GM19239 (cell line): ENCODE measurements at places on chromosomes 12 and 14.

- DNase-seq, result no peak
Measured at GRCh38 chr12:81502912-81503695, 256.0 kb downstream of the PPFIA2 start.

DNA sequence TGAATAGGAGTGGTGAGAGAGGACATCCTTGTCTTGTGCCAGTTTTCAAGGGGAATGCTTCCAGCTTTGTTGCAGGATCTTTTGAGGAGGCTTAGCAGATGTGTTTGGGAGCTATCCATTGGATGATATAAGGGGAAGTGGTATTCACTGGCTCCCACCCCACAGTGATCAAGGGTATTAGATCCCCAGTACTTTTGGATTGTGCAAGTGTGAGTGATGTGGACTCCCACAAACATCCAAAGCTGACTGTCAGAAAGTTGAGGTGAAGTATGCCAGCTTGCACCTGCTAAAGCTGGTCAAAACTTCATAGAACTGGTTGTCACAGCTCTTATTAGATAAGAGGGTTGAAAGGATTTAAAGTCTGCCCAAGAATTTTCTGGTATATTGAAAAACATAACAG lies 110.1 kb upstream of the BTG1 start:
- DNase-seq, result no peak

GRCh38 chr12:57609781-57610553 lies 1.3 kb upstream of the ARHGEF25 start:
- DNase-seq, result no peak

- DNase-seq, result peak; percentile 48
Measured at GRCh38 chr12:27940756-27941402, 31.7 kb downstream of the PTHLH start.

DNA sequence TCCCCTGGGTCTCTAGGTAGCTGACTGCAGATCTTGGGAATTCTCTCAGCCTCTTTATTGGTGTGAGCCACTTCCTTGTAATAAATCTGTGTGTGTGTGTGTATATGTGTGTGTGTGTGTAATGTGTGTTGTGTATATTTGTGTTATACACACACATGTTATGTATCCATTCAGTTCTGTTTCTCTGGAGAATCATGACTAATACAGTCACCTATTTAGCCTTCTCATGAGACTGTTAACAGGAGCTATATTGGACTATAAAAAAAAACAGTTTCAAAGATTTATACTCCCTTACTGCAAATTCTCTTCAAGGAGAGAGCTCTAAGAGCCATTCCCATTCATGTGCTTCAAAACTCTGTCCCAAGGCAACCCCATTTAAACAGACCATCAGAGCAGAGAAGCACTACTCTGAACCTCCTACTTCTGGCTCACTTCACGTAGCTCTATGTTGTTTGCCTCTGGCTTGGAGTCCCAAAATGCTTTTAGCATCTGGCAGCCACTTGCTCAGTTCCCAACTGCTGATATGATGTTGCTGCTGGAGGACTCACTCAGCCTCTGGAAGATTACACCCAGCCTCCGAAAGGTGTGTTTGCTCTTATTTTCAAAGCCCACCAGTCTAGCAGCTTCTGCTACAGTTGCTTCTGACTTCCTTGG lies 48.7 kb upstream of the KITLG start:
- DNase-seq, result no peak

GRCh38 chr12:76914102-76914859 lies 35.5 kb upstream of the CSRP2 start:
- DNase-seq, result no peak

GRCh38 chr12:1634590-1635191 lies 5.7 kb downstream of the WNT5B start:
- peak; percentile 79 for DNase-seq

DNA sequence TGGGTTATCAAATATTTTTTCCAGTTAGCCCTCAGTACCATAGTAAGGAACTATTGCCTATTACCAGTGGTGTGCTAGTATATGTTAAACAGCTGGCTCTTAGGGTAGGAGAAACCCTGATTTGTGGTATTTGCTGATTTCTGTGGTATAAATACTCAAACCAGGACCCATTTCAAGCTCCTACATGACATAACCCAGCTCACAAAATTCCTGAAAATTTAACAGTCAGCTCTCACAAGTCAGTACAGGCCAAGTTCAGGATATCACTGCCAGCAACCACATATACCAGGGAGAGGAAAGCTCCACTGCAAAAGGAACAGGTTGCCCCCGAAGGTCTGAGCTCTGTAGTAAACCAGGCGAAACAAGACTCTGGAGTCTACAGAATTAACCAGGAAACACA lies 315.3 kb downstream of the NOVA1 start:
- DNase-seq, result no peak

DNA sequence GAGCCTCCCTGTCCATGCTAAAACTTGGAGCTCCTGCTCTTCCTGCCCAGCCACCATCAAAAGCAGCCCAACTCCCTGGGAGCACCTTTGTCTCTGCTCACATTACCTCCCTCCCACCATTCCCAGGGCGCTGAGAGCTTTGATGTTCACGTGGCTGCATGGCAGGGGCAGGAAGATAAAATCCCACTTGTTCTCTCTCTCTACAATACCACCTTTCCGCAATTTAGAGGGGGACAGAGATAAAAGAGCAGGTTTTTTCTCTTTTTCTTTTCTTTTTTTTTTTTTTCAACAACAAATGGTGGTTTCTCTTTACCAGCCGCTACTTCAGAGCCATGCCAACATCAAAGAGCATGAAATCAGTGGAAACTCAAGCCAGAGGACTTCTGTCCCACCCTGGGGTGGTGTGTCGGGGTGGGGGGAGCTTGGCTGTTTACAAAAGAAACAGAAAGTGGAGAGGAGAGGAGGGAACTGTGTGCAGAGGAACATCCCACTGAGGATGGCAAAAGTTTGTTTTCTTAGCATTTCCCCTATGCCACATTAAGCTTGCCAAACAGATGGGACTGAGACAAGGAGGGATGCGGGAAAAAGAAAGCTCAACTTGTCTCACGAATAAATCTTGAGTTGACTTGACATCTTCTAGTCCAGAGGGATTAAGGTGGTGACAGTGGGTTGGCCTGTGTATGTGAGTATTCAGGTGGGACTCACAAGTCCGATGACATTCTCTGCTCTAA lies 103.7 kb upstream of the NUDT4 start:
- DNase-seq, result no peak

GRCh38 chr12:62657363-62657632 lies 190.7 kb downstream of the MON2 start:
- DNase-seq, result no peak

- no peak for DNase-seq
Measured at GRCh38 chr12:93361151-93361919, 16.4 kb upstream of the NUDT4 start.

DNA sequence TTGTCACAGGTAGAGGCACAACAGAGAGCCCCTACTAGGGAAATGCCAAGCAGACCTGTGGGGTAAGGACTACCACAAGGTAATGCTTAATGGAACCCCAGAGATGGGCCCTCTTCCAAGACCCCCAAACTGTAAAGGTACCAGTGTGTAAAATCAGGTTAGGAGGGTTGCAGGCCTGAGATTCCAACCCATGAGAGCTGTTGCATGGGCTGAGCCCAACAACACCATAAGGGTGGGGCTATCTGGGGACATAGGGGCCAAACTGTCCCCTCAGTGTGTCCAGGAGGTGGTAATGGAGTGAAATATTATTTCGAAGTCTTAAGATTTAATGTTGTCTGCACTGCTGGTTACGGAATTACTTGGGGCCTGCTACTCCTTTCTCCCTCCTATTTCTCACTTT lies 620.2 kb downstream of the ETNK1 start:
- DNase-seq, result no peak

DNA sequence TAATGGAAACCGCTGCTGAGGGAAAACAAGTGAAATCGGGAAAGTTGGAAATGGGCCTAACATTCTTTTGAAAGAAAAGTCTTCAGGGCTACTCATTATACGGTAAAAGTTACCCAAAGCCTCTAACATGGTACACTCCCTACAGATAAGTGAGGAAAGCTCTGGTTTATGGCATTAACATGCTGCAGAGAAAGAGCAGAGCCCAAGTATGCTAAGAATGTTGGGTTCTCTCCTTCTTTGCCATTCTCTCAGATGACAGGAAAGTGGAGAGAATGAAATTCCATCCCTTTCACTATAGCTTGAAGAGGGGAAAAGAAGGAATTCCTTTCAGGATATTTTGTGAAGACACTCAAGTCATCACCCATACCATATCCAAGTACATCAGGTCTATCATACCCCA lies 348.0 kb downstream of the SEC23A start:
- no peak for DNase-seq

GRCh38 chr12:29346769-29347421 lies 34.1 kb downstream of the ERGIC2 start:
- DNase-seq, result no peak

DNA sequence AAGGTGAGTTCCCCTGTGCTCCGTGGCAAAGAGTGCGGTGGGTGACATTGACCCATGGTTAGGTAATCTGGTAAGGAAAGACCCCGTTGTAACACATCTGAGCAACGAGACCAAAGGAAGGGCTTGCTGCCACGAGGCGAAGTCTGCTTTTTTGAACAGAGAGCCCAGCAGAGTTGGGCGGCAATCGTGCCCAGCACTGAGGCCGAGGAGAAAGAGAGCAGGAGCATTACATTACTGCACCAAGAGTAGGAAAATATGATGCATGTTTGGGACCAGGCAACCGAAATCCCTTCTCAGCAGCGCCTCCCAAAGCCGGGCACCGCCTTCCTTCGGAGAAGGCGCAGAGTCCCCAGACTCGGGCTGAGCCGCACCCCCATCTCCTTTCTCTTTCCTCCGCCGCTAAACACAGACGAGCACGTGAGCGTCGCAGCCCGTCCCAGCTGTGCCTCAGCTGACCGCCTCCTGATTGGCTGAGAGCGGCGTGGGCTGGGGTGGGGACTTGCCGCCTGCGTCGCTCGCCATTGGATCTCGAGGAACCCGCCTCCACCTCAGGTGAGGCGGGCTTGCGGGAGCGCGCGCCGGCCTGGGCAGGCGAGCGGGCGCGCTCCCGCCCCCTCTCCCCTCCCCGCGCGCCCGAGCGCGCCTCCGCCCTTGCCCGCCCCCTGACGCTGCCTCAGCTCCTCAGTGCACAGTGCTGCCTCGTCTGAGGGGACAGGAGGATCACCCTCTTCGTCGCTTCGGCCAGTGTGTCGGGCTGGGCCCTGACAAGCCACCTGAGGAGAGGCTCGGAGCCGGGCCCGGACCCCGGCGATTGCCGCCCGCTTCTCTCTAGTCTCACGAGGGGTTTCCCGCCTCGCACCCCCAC lies at the start of gene HIF1A:
TSS of gene HIF1A (plus strand) at position 684 of the 865 bp plus-strand sequence. CDS start 292 bp downstream, outside the sequence.
- DNase-seq, result peak; percentile 82

- no peak for DNase-seq
Measured at GRCh38 chr12:11824736-11825135, 175.3 kb downstream of the ETV6 start.

GRCh38 chr12:83074358-83074894 lies 387.7 kb downstream of the TMTC2 start:
- DNase-seq, result no peak

- DNase-seq, result no peak
Measured at GRCh38 chr14:24370748-24371147, 2.8 kb downstream of the NFATC4 start.

DNA sequence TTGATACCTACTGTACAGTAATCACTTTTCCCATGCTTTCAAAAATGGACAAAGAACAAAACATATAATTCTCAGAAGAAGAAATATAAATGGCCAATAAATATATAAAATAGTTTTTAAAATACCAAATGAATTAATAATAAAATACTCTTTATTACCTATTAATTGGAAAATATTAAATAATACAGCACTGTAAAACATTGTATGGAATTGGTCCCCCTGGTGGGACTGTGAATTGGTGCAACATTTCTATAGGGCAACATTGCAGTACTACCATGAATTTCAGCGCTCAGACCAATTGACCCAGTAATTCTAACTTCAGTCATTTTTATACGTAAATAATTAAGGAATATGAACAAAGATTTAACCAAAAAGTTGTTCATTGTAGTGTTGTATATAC lies 162.6 kb downstream of the PELI2 start:
- DNase-seq, result no peak

DNA sequence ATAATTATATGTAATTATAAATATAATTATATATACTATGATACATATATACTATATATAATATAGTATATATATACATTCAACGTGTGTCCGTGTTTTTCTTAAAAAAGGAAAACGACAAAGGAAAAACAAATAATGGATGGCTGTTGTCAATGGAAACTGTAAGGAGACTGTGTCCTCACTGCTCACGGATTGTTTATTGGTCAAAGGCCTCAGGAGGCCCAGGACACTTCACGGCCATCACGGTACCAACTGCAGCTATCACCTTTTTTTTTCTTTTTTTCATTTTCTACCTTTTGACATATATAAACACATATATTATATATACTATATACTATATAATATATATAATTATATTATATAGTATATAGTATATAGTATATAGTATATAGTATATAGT lies 113.4 kb downstream of the SPTSSA start:
- no peak for DNase-seq

DNA sequence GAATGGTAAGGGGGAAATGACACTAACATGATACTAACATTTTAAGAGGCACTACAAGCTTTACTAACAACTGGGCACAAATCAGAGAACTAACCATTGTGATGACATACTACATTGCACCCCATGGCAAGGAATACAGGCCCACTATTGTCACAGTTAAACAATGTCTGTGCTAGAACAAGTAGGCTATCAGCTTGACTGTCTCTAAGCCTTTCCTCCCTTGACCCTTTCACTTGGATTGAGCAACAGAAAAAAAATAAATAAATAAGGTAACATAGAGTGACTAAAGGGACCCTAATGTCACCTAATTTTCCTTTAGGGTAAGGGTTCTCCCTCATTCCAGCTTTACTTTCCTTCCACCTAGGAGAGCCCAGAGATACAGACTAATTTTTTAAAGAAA lies 4.4 kb downstream of the SLC38A2 start:
- no peak for DNase-seq
